ENCODE measurements at places on chromosomes 7 and 10.

DNA sequence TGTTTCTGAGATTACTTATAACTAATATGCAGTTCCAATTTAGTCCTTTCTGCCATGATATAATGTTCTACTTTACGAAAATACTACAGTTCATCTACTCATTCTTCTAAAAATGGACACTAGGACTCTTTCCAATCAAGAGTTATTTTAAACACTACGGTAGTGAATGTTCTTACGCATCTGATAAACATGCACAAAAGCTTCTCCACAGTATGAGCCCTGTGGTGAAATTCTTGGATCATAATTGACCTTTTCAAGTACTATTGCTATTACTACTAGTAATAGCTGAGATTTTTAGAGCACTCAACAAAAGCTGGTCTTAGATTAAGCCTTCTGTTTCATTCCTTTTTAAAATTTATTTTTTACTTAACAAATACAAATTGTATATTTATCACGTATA is 106.4 kb downstream of the CH25H start:
- DNase-seq, result no peak

GRCh38 chr7:152661479-152661878 is 14.5 kb downstream of the XRCC2 start:
- DNase-seq, result no peak

- DNase-seq, result no peak
These were observed 3.5 kb downstream of the CYTH3 start for GRCh38 chr7:6268907-6269306.

DNA sequence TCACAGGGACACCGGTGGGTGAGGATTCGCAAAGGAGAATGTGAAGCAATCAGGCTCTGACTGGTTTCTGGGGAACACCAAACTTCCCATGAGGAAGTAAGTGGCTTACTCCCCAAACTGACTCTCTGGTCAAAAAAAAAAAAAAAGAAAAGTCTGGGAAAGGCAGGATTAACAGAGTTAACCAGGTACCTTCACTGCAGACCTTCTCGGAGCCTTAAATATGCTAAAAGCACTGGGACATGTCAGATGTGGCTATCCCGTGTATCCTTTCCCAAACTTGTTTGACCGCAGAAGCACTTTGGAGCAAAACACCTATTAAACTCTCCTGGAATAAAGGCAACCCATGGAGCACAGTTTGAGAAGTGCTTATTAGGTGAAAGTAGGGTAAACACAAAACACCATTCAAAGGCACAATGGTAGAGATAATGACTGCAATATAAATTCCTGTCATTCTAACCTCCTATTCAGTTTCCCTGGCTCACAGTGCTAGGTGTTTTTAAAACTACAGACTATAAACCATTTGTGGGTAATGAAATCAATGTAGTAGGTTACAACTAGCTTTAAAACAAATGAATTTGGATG is 44.1 kb upstream of the MXI1 start:
- no peak for DNase-seq

GRCh38 chr10:97140902-97141745 is 44.6 kb downstream of the SLIT1 start:
- no peak for DNase-seq

- no peak for DNase-seq
These were observed 357.7 kb upstream of the LRRN3 start for GRCh38 chr7:110733221-110733620.

GRCh38 chr7:1890289-1891235 is 220.5 kb downstream of the ELFN1 start:
- no peak for DNase-seq

GRCh38 chr7:141481971-141482370 is 69.2 kb upstream of the AGK start:
- DNase-seq, result no peak

- DNase-seq, result no peak
These were observed 130.5 kb upstream of the DGKB start for GRCh38 chr7:15033039-15033438.

Measured in activated CD8-positive, alpha-beta memory T cell treated with anti-CD3 and anti-CD28 coated beads for 1 hour (primary cell).